Activated T-cell treated with anti-CD3 and anti-CD28 coated beads, Interleukin-2, amount 50 U/mL, for 72 hours (primary cell): ENCODE measurements at places on chromosomes 5 and 9.

DNA sequence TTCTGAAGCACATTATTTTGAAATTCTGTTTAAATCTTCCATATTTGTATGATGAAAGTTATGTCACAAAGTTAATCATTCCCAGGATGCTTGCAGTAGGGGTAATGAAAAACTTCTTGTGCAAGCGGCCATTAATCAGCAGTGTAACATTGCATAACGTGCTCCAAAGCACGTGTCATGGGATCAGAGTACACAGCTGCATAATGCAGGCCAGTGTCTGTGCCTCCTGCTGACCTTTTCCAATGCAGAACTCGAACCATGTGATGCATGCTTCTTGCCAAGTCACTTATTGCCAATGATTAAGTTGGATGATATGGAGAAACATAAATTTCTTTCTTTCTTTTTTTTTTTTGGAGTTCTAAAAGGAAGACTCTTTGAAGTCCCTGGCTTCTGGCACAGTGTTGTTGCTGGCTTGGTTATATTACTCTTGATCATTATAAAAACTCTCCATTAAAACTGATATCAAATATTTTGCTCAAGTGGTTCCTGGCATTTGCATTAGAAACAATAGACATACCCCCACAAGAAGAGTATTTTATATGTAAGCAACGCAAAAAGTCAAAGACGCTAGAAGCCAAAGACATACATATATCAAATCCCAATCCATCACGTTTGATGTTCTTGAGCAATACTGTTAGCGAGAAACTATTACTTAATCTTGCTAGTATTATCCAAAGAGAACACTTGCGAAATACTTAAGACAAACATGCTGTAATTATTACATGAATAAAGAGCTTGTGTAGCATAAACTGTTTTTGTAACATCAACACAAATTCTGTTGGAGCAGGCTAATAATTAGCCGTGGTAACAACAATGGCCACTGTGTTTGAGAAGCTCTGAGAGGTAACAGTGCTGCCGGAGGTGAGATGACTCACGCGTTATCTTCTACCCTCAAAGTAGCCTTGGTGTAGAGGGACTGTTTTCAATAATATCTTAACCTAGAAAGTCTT is 164.2 kb downstream of the AUH start:
- DNase-seq: no peak

DNA sequence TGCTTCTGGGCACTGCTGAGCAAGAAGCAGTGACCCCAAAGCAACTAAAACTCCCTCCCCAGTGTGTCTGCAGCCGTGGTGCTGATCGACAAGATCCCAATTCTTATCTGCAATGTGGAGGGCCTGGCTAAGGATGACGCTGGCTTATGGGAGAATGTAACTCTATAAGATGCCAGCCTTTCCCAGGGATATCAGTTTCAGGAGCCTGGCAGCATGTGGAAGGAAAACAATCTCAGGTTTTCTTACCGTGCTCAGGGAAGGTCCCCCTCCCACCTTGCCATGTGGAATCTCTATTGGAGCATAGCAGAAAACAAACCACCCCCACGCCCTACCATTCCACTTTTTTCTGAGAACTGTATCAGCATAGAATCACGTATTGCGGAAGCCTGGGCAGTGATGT is 87.7 kb upstream of the PTPN3 start:
- no peak for DNase-seq

- no peak for DNase-seq
These were observed 81.8 kb downstream of the ARSB start for GRCh38 chr5:78903353-78903752.

DNA sequence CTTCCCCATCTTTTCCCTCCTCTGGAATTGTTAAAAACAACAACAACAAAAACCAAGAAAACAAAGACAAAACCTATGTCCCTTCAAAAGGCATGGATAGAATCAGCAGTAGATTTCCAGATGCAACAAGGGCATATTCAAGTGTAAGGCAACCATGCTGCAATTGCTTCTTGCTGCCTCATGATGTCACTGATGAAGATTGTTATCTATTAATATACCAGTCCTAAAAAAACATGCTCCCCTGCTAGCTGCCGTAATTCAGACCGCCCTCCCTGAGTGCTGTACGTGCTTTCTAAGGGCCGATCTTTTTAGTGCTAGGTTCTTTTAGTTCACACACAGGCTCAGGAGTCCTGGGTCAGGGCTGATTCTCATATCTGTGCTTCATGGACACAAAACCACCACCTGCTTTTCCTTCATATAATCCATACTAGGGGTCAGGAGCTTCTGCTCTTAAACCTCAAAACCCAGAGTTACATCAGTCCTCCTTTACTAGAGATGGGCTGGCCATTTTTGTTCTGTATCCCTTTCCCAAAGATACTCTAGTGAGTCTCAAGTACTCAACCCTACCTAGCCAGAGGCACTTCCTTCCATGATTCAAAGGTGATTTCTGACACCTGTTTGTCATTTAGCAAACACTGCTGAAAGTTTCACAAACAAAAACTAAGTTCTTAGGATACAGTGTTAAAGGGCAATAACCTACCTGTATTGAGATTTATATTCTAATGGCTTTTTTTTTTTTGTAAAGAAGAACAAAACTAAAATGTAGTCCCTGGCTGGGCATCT is 82.1 kb downstream of the GIN1 start:
- no peak for DNase-seq

- no peak for DNase-seq
These were observed 88.7 kb upstream of the FAM169A start for GRCh38 chr5:74954919-74955318.

- peak; percentile 0 for DNase-seq
These were observed 10.9 kb upstream of the PCDHB1 start for GRCh38 chr5:141040093-141040770.

GRCh38 chr9:69104830-69105527 is 69.1 kb upstream of the TJP2 start:
- no peak for DNase-seq

GRCh38 chr5:88045165-88045564 is 223.5 kb downstream of the TMEM161B start:
- DNase-seq: no peak

DNA sequence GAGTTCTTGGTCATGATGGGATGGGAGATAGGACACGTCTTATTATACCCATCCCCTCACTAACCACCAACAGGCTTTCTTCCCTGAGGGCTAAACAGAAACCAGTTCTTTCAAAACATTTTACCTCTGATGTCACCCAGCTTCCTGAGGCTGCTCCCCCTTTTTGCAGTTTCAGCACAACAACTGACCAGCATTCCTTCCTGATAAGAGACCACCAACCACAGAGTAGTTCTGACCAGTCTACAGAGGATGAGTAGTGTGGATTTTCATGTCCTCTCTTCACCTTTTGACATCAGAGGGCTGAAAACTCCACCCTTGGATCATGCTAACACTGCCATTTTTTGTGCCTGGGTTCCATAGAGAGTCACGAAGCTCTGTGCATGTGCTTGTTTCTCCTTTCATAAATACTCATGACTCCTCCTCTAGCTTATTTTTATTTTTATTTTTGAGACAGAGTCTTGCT is 82.6 kb downstream of the OSTF1 start:
- no peak for DNase-seq

DNA sequence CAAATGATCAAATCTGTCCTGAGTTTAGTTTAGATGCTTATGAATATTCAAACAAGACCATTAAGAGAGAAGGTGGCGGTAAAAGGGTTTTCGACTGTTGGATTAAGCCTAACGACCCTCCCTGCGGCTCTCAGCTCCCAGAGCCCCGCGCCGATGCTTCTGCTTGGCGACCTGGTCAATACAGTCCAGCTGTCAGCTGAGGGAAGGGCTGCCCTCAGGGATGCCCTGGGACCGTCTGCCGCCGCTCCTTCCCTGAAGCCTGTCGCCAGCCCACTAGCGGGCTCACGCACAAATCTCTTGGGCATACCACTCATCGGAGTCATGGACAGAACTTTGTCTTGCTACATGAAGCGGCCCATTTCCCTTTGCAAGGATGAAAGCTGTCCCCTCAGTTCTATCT is 136.6 kb upstream of the RAPGEF1 start:
- no peak for DNase-seq

- DNase-seq: no peak
These were observed 93.9 kb downstream of the GPBP1 start for GRCh38 chr5:57267805-57268204.

DNA sequence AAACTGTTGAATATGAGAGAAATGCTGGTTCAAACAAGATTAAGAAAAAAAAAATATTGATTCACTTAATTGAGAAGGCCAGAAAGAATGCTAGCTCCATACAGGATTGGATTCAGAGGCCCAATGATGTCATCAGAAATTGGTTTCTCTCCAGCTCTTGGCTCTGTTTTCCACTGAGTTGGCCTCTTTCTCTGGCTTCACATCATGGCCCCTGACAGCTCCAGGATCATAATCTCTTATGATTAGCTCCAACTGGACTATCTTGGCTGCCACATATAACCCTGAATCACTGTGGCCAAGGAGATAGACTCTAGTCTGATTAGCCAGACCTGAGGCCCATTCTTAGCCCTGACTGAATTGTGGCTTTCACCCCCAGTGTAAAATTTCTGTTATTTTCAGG is 244.7 kb upstream of the GRAMD2B start:
- no peak for DNase-seq

DNA sequence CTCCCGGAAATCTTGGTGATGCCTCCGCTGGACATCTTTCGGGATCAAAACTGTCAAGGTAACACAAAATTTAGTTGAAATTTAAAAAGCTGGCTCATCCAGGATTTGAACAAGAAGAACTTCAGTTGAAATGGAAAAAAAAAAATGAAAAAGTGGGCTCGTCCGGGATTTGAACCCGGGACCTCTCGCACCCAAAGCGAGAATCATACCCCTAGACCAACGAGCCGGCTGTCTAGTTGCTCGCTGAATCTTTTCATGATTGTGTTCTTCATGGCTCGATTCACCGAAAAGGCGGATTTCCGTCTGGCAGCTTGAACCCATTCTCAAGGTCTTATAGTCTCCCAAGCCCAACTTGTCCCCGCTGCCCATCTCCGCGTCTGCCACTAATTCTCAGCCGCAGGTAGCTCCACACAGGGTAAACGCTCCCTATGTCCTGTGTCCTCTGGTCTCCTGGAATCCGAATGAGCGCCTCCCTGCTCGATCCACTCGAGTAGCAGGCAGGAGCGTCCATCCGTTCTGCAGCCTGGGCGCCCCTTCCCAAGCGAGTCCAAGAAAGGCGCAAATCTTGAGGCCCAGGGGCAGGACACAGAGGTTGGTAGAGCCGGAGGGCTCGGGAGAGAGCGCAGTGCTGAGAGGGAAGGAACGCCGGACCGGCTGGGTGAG is 16.2 kb downstream of the TRIM7 start:
- peak; percentile 79 for DNase-seq

DNA sequence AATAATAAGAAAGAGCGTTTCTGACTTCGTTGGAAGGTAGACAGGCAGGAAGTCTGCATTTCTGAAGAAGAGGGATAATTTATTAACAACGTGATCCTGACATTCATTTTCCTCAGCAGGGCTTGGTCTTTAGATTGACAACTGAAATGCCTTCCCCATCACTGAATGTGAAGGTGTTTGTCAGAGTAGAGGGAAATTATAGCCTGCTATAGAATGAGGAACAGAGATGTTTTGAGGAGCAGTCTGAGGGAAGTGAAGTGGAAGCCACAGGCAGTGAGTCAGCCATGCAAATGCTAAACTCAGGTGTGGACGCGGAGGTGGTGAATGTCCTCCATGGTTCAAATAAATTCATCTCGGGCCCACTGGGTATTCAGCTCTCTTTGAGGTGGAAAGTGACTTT is 30.5 kb downstream of the C7 start:
- no peak for DNase-seq

GRCh38 chr5:100706776-100707175 is 171.6 kb downstream of the FAM174A start:
- no peak for DNase-seq

- DNase-seq: no peak
These were observed 19.7 kb downstream of the TTC39B start for GRCh38 chr9:15287309-15287708.

- DNase-seq: no peak
These were observed 23.2 kb downstream of the LEAP2 start for GRCh38 chr5:132896685-132897084.

- DNase-seq: peak; percentile 60
These were observed 124.5 kb downstream of the EGFLAM start for GRCh38 chr5:38382898-38383297.

DNA sequence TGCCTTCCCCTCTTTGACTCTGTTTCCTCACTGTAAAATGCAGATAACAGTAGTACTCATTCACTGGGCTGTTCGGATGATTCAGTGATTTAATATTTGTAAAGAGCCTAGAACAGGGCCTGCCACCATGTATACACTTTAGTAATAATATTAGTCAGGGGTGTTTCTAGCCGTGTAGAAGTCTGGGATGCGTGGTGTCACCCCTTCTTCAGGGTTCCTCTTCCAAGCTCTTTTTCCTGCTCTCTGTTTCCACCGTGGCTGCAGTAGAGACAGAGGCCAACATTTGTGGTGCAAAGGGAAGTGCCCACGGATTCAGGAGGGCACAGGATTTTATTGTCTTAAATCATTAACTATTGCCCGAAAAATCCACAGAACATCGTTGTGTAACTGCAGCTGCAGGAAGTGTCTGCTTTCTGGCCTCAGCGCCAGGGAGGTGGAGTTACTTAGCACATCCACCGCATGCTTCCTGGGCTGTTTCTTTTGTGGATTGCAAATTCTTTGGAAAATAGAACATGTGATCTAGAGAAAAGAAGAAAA is 61.7 kb downstream of the TRIO start:
- no peak for DNase-seq

DNA sequence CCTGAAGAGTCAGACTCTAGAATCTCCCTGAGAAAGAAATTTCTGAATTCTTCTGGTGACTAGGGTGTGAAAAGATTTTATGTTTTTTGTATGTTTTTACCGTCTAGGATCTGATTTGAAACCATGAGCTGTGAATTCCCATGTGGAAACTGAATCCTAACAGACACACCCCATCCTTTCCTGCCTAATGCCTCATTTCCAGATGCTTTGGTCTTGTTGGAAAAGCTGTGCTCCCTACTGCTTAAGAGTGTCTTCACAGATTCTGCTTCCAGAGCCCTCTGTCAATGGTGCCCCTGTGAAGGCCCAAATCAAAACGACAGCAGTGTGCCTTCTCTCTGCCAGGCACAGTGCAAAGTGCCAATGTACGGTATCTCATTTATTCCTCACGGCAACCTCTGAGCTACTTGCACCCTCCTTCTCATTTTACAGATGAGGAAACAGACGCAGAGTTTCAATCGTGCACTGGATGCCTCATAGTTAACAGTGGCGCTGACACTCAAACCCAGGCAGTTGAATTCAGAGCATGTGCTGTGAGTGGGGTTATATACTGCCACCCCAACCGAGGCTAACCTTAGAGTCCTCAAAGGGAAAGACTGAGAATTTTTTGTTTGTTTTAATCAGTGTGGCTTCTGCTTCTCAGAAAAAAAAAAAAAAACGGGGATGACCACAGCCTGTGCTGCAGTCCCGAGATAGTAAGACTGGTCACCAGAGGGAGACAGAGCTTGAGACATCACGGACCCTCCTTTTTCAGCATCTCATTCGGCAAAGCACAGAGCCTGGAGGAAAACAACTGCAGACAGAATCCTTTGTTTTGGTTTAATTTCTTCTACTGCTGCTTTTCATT is 188.4 kb downstream of the SNCAIP start:
- DNase-seq: peak; percentile 5
